ENCODE measurements at places on chromosomes 7 and 10.
A peak's percentile ranks its signal among the peaks of the same experiment; 100 is the strongest.

GRCh38 chr7:47383696-47384445 lies 198.0 kb downstream of the TNS3 start:
- no peak for DNase-seq

GRCh38 chr7:44698046-44698580 lies 50.5 kb upstream of the ZMIZ2 start:
- DNase-seq: no peak

DNA sequence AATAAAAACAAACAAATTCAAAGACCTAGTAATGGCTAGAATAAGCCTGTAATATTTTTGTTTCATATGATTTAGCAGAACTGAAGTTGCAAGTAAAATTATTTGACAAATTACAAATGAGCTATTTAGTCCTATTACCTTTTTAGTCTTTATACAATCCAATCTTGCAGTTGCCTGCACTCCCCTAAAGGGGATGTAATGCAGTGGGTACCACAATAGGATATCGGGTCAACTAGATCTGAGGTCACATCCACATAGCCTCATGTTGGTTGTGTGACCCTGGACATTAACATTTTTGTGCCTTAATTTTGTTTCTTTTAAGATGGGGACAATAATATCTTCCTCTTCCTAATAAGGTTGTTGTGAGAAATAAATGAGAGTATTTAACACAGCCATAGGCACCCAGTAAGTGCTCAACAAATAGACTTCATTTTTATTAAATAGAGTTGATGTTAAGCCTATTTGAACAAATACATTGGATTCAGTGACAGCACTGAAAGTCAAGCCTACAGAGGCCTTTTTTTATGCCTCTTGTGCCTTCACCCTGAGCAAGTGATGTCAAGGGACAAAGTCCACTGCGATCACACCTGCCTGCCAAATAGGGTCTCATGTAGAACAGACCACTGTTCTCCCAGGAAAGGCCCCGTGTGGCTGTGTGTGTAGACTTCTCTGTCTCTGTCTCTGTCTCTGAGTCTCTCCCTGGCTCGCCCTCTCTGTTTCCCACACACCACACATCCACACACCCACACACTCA lies 124.8 kb downstream of the EVX1 start:
- DNase-seq: no peak

GRCh38 chr10:85036661-85037060 lies 708.3 kb downstream of the CCSER2 start:
- DNase-seq: no peak

DNA sequence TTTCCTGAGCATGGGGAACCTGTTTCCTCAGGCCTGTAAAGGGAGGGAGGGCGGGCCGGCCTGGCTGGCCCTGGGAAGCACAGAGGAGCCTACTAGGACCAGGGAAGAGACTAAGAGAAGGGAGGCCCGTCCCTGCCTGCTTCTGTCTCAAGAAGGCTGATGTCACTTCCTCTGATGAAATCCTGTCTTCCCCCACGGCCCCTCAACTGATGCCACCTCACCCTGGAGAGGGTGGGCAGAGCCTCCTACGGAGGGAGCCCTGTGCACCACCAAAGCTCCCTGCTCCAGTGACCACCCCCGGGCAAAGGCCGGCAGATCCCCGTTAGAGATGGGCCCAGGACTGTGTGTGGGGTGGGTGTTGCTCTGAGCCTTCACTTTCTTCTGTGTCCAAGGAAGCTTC lies 1.0 kb upstream of the PILRA start:
- no peak for DNase-seq

- no peak for DNase-seq
Measured at GRCh38 chr10:86899132-86899531, 58.3 kb downstream of the MMRN2 start.

GRCh38 chr7:74617180-74617744 lies 40.3 kb upstream of the GTF2I start:
- peak; percentile 72 for DNase-seq

GRCh38 chr10:86218160-86218559 lies 148.4 kb downstream of the GRID1 start:
- no peak for DNase-seq

DNA sequence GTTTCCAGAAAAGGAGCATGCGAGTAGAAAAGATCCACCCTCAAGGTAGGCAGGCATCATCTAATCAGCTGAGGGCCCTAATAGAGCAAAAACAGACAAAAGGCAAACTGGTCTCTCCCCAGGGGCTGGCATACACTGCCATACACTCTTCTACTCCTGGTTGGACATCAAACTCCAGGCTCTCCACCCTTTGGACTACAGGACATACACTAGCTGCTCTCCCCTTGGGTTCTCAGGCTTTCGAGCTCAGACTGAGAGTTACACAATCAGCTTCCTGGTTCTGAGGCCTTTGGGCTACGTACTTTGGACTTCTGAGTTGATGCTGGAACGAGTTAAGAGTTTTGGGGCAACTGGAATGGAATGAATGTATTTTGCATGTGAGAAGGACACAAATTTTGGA lies 50.9 kb upstream of the TM9SF3 start:
- DNase-seq: no peak

DNA sequence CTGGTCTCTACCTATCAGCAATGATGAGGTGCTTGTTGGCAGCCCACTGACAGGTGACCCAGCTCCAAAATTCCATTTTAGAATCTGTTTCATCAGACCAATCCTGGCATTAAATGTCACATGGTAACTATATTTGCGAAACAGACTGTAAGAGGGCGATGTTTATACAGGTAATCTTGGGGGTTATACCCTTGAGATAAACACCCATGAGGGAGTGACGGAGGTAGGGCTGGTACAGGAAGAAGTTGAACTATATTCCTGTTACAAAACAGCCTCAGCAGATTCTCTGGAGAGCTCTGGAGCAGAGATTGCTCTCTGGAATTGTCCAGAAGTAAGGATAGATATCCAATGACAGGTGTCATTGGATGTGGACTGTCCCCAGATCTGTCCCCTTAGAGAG lies 444.8 kb upstream of the DPP6 start:
- no peak for DNase-seq

DNA sequence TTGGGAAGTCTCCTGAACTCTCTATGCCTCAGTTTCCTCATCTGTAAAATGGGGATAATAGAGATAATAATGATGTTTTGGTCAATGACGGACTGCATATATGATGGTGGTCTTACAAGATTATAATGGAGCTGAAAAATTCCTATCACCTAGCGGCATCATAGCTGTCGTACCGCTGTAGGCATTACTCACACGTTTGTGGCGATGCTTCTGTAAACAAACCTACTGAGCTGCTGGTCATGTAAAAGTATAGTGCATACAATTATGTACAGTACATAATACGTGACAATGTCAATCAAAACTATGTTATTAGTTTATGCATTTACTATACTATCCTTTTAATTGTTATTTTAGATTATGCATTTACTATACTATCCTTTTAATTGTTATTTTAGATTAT lies 339.1 kb upstream of the NPVF start:
- no peak for DNase-seq

DNA sequence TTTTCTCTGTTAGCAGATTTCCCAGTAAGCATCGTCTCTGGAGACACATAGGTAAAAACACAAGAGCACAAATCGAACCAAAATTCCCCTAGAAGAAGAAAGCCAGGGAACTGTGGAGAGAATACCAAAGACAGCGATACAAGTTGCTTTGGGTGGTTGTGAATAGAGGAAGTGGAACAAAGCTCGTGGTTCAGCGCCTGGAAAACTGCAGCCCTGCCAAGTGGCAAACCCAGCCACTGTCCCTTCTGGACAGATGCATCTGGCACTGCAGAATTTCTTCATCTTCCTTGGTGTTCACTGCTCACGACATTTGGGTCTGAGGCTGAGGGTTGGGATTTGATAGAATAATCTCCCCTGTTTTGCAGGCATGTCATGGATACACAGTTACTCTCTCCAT lies 733.8 kb downstream of the PARD3 start:
- DNase-seq: no peak

GRCh38 chr7:146654048-146654447 lies 537.4 kb downstream of the CNTNAP2 start:
- DNase-seq: no peak

DNA sequence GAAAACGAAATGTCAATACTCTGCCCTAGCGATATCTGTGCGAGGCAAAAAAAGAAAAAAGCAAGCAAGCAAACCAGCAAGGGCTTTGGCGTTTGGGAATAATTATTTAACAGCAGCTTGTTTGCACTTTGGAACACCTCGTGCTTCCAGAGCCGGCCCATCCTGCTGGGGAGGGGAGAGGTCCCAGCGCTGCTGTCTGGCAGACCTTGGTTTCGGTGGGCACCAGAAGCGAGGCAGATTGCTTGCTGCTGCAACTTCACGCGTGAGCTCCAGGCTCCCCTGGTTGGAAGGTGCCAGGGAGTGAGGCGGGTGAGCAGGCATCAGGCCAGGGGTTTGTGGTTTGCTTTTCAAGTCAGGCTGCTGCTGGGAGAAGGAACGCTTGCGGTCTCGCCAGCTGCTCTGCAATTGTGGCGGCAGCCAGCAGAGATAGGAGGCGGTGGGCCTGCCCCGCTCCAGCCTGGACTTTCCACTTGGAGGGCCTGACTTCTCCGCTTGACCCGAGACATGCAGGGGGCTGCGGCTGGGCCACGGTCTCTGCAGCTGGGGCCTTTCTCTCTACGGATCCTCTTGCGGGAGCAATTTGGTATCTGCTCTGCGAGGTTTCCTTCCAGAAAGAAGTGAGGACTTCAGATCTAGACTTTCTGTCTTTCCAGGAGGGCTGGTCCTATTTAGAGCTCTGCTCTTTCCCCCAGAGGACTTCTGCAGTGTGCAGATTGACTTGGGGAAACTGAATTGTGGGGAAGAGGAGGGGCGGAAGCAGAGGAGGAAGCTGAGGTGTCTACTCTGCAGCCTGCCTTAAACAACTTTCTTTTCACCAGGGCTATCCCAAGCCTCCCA lies 131.4 kb downstream of the PRPF18 start:
- DNase-seq: no peak

DNA sequence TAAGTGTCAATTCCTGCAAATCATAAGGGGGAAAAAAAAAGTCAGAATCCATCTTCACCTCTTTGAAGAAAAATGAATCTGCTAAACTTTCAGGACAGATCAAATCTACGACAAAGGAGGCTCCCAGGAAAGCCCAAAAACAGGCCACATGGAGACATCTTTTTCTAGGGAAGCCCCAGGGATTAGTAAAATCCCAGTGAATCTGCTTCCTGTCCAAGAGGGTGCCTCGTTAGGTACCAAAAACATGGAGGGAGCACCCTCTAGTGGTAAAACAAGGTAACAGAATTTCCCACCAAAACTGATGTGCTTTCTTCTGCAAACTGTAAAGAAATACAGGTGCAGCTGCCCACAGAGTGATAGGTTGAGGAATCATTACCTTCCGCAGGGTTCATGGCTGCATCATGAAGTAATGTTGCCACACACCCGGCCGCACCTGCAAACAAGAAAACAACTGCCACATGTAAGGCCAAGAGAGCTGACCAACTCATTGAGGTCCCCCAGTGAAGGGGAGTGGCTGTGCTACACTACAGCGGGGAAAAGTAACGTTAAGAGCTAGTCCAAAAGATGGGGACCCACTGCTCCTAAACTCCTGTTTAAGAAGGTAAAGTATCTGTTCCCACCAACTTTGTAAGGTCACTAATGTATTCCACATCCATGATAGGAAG lies 7.9 kb downstream of the SLC25A28 start:
- DNase-seq: peak; percentile 81

GRCh38 chr10:17033529-17034260 lies 95.9 kb downstream of the CUBN start:
- no peak for DNase-seq

GRCh38 chr7:36284456-36285090 lies 105.1 kb upstream of the ANLN start:
- peak; percentile 64 for DNase-seq

DNA sequence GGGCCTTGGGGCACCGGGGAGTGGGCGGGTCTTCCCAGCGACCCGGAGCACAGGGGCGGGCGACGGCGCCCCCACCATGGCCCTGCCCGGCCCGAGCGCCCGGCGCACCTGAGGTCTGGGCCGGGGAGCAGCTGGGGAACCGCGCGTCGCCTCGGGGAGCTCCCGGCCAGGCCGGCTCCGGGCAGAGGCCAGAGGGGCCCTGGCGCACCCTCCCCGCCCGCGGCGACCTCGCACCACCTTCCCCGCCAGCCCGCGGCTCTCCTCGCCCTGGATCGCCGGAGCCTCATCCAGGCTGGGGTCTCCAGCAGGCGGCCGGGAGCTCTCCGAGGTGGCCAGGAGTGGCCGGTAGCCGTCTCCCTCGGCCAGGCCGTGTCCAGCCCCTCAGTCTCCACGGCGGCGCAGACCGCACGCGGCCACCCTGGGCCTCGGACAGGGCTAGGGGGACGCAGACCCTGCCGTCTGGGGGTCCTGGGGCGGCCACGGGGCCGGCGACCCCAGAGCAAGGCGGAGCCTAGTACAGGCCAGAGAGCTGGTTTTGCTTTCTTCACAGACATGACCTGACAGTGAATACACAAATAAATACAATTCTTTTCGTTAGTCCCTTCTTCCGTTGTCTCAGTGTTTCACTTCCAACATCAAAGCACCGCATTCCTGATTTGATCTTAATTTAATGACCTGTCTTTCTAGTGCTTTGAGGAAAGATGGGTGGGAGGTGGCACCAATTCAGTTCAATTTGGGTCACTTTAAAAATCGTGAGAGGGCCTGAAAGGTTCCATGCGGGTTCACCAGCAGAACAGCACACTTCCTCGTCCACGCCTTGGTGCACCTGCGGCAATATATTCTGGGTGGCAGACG lies 356.9 kb downstream of the DNAJB6 start:
- DNase-seq: no peak

GRCh38 chr10:4399556-4399955 lies 426.5 kb upstream of the AKR1E2 start:
- no peak for DNase-seq

DNA sequence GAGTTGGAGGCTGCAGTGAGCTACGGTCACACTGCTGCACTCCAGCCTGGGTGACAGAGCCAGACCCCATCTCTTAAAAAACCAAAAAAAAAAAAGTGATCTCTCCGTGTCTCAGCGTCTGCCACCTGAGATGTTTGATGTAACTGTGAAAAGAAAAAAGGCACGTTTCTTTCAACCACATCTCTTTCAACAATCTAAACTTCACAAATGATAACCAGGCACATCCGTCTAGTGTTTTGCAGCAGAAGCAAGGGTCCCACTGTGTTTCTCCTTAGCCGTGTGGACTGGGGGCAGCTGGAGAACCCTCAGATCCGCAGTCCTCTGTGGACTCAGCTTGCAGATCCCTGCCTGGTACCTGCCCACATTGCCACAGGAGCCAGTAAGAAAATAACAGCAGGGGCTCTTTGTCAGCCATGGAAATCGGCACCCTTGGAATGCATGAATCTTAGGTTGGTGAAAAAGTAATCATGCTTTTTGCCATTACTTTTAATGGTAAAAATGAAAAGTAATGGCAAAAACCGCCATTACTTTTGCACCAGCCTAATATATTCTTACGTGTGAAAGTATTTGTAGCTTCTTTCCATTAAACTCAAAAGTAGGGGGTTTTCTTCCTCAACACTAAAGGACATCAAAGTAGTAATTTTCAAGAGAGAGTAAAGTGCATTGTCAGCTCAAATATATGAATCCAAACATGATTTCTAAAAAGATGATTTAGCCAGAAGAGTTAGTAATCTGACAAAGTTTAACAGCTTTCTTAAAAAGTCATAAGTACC lies 276.5 kb downstream of the CCDC3 start:
- DNase-seq: no peak

GRCh38 chr7:115475761-115476385 lies 554.0 kb downstream of the MDFIC start:
- no peak for DNase-seq

- DNase-seq: no peak
Measured at GRCh38 chr10:49605939-49606509, 4.1 kb upstream of the SLC18A3 start.
